ENCODE measurements at places on chromosomes 1 and 21.

- DNase-seq = no peak
These were observed 39.6 kb downstream of the PTPRF start for GRCh38 chr1:43570277-43570676.

- DNase-seq = peak; percentile 37
These were observed 3.6 kb downstream of the KCNE2 start for GRCh38 chr21:34367320-34367935.

DNA sequence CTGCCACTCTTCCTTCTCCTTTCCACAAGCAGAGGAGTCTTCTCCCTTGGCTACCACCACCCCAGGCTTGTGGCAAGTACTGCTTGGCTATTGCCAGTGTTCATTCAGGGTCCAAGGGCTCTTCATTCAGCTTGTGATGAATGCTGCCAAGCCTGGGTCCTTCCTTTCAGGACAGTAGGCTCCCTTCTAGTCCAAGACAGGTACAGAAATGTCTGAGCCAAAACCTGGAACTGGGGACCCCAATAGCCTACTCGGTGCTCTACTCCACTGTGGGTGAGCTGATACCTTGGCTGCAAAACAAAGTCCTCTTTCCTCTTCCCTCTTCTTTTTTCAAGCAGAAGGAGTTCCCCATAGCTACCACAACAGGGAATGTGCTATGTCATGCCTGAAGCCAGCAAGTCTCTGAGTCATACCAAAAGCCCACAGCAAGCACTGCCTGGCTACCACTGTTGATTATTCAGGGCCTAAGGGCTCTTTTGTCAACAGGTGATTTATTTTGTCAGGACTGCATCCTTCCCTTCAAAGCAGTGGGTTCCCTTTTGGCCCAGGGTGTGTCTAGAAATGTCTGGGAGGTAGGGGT, 268.9 kb downstream of the HHAT start:
- DNase-seq = no peak

GRCh38 chr1:30966690-30967369, 58.3 kb upstream of the SDC3 start:
- DNase-seq = no peak

DNA sequence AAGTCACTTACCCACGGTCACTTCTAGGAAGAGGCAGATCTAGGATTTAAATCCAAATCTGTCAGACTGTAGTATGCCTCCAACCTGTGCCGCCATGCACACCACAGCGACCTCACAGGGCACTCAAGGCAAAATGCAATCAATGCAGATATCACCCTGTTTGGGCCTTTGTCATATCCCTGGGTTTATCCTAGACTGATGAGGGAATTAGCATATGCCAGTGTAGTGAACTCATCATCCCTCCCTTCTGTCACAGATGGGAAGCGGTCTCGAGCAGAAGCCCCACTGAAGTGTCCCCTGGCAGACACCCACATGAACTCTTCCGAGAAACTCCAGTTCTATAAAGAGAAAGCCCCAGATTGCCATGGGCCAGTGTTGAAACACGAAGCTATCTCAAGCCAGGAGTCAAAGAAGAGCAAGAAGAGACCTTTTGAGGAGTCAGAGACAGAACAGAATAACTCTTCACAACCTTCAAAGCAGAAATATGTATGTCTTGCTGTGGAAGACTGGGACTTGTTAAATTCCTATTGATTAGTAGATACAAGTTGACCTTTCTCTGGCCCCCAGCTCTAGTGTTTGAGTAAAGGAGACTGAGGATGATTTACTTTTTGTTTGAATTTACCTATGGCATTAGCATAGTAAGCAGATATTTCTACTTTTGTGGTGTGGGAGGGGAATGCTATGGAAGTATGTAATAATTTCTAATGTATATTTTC, 21.4 kb downstream of the LRRC42 start:
- DNase-seq = no peak

GRCh38 chr21:26820509-26820908, 24.7 kb downstream of the ADAMTS1 start:
- no peak for DNase-seq

GRCh38 chr1:154837672-154838171, 32.4 kb downstream of the KCNN3 start:
- no peak for DNase-seq

Data from stimulated activated naive CD8-positive, alpha-beta T cell treated with anti-CD3 and anti-CD28 coated beads, Interleukin-15, Interleukin-2, amounts not matched to agents 100 U/mL and 50 U/mL, for 24 hours (primary cell).